ENCODE measurements at places on chromosomes 1 and 21.

DNA sequence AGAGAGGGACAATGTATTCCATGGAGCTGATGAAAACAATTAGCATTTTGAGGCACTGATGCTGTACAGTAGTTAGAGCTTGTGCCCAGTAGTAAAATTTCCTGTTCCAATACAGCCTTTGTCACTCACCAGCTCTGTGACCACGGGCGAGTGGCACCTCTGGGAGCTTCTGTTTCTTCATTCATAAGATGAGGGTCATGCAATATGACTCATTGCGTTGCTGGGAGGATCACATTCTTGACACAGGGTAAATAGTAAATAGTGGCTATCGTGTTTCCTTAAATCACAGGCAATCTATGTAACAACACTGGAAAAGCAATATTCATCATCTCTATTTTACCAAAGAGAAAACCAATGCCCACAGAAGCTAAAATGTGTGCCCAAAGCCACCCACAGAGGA is 4.5 kb upstream of the LRRC52 start:
- peak; percentile 34 for DNase-seq

DNA sequence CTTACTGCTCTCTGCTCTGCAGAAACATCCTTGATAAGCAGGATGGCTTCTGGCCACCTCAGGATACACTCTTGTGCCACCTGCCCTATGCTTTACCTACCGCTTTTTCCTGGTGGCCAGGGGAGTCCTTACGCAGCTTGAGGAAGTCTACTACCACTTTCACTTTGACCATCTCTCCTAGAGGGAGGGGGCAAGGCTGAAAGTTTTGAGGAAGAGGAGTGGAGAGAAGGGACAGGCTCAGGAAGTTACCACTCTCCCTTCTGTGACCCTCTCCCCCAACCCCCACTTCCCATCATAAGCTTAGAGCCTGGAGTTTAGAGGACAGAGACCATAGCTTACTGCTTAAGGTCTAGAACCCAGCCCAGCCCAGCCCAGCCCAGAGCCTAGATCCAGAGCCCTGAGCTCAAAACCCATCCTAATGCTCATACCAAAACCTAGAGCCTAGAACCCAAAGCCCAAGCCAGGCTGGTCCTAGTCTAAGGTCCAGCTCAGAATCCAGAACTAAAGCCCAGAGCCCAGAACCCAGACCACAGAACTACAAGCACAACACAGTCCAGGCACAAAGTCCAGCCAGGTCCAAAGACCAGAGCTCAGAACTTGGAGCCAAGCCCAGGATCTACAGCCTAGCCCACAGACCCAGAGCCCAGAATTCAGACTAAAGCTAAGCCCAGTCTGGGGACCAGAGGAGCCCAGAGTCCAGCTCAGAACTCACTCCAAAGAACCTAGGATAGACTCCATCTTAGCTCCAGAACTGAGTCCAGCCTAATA is 18.0 kb upstream of the MFSD2A start:
- peak; percentile 90 for DNase-seq

DNA sequence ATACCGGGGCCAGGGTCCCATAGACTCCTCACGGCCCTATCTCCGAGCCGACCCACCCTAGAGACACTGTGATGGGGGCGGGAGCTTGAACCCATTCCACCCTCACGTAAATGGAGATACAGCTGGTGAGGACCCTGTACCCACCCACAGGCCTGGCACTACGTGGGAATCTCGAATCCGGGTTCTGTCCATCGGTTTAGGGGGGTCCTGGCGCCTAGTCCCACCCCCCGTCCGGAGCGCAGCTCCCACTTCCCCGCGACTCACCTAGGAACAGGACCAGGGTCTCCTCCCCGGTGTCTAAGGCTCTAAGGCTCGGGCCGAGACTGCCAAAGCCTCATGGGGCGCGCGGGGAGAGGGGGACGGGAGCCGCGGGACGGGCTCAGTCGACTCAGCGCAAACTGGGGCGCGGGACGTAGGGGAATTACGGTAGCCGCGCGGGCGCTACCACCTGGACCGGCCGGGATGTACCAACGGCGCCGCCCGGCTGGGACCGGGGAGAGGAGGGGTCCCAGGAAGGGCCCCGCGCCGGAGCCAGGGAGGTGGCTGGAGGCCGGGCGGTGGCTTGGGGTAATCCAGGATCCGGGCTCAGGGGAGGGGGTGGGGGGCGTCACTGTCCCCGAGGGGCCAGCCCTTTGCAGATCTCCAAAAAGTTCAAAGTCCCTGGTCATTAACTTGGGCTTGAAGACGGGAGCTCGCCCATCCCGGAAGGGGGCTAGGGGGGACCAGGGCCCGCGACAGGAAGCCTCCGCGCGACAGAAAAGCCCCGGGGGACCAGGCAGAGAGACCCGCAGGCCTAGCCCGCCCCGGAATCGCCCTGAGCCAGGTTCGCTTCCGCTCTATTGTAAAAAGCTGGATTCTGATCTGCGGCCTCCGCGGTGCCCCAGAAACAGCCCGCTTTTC is 1.0 kb downstream of the PLEKHG5 start:
- peak; percentile 24 for DNase-seq

GRCh38 chr1:57789936-57790335 is 366.1 kb upstream of the DAB1 start:
- DNase-seq = no peak

DNA sequence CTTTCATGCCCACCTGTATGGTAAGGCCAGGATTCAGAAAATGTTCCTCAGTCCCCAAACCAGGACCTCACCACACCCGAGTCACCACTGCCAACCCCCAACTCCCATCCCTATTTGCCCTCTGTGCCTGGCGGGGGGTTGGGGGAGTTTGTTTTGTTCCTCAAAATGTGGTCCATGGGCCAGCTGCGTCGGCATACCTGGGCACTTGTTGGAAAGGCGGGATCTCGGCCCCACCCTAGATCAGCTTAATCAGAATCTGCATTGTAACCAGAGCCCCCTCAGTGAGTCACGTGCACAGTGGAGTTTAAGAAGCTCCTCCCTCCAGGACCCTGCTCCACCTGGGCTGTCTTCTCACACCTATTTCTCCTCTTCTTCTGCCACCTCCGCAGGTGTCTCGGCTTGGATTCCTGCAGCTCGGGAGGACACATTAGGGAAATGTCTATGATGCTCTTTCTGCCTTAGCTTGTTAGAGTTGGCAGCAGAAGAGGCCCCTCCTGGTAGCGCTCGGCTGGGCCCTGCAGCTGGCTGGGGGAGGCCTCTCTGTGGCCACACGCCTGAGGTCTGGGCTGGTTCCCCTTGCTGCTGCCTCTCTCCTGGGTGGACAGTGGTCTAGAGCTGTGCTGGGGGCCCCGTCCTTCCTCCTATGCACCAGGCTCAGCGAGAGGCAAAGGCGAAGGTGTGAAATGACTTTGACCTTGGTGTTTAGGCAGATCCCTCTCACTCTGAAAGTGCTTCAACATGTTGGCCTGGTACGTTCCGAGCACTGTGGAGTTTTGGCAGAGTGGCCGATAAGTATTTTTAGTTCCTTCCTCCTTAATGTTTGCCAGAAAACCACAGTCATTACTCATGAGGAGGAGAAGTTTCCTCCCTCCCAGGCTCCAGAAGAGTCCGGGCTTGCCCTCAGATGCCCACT is 41.8 kb upstream of the CAMTA1 start:
- peak; percentile 93 for DNase-seq

DNA sequence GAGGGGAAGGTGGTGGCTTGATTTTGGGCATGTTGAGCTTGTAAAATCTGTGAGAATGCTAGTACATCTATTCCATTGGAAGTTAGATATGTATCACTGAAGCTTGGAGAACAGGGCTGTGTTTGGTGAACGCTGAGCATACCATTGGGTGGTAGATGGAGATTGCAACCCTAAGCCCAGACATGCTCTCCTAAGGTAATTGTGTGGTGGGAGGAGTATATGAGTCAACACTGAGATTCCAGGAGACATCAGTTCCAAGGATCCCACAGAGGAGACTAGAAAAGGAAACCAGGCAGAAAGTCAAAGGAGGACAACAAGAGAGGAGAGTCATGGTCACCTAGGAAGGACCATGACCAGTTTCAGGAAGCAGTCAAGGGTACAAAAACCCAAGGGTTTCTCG is 60.4 kb downstream of the KIF21B start:
- DNase-seq = no peak

DNA sequence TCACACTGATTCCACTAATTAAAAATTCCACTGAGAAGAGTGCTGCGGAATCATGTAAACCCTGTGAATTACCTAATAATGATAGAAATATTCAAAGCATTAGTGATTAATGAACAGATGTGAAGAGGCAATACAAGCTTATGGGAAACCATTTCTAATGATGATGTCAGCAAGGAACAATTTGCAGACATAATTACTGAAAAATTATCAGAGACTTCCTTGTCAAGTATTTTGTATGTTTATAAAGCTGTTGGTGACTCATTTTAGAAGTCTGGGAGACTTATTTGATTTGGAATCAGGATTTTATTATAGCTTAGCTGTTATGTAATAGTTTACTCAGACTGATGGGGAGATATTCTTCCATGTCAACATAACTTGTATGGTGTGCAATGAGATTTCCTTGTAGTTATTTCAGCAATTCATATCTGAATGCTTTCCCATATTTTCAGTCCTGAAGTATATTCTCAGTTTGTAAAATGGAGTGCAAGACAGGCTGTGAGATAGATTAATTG is 135.5 kb downstream of the TGFB2 start:
- DNase-seq = no peak

GRCh38 chr1:4027492-4028138 is 127.5 kb upstream of the C1orf174 start:
- peak; percentile 28 for DNase-seq

- no peak for DNase-seq
Observed at GRCh38 chr1:33259879-33260278, 3.6 kb downstream of the ZNF362 start.

GRCh38 chr1:108075055-108075454 is 110.1 kb upstream of the VAV3 start:
- peak; percentile 97 for DNase-seq

GRCh38 chr1:245742896-245743295 is 588.1 kb downstream of the KIF26B start:
- DNase-seq = no peak

- DNase-seq = peak; percentile 93
Observed at GRCh38 chr21:43818685-43819084, 29.3 kb downstream of the RRP1 start.

DNA sequence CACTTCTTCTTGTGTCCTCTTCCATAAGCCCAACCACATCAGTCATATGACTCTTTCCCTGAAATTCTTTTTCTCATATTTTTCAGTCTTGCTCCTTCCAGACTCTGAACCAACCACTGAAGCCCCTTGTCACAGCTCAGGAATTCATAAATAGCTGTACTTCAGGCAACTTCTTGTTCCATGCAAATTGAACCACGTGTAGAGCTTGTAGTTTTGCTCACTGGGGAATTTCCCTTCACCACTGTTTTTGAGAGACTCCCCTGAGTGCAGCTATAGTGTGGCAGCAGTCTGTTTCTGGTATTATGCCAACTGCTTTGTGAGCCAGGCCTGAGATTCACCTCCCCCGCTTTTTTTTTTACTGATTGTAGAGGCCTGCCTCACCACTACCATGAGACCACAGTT is 150.3 kb upstream of the SPAG17 start:
- no peak for DNase-seq

Data from MV-4-11 (cell line).